SK-N-MC (cell line): ENCODE measurements at places on chromosomes 3 and 15.

DNA sequence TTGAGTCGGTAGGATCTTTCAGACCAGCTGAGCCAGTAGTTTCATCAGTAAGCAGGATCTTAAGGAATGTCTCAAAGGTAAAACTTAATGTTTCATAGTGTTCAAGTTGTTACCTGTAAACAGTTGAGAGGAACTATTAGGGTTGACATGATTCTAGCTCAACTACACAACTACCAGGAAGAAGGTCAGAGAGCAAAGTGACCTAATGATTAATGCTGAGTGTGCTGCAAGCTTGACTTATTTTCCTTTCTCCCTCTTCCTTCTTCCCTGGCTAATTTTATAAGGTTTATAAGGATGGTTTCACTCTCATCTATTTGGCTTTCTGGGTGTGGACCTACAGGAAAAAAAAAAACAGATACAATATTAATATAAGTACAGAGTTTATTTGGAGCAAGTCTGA lies 30.2 kb upstream of the LHFPL4 start:
- no peak for DNase-seq

DNA sequence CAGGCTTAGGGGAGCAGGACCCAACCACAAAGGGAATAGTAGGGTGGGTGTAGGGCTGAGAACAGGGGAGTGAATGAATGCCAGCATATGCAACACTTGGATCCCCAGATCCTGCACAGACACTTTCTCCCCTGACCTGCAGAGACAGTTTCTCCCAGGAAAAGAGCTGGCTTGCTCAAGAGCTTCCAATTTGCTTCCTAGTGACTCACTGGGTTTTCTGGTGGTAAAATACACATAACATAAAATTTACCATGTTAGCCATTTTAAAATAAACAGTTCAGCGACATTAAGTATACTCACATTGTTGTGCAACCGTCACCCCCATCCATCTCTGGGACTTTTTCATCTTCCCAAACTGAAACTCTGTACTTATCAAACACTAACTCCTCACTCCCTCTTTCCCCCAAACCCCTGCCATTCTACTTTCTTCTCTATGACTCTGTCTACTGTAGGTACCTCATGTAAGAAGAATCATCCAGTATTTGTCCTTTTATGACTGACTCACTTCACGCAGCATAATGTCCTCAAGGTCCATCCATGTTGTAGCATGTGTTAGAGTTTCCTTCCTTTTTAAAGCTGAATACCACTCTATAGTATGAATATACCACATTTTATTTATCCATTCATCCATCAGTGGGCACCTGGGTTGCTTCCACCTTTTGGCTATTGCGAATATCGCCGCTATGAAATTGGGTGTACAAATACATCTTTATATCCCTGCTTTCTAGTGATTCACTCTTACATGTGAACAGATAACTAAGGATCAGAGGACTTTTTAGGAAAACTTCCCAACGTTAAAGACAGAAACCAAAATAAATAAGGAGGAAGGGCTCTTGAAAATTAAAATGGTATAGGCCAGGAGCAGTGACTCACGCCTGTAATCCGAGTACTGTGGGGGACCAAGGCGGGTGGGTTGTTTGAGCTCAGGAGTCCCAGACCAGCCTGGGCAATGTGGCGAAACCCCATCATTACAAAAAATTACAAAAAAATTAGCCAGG lies 95.6 kb upstream of the TJP1 start:
- DNase-seq: no peak

DNA sequence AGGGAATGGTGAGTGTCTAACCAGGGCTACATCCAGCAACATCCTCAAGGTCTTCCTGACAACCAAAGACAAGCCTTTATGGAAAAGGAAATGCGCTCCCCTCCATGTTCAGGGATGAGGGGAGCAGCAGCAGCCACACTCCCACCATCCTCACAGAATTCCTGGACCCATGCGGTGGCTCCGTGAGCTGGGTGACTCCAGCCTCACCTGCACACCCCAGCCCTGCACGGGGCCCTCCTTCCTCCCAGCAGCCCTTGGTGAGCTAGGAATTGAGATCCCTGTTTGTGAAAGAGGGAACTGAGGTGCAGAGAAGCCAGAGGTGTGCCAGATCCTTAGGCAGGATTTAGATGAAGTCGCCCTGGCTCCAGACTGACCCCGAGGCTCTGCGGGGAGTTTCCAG lies 52.3 kb downstream of the GRIP2 start:
- DNase-seq: no peak

DNA sequence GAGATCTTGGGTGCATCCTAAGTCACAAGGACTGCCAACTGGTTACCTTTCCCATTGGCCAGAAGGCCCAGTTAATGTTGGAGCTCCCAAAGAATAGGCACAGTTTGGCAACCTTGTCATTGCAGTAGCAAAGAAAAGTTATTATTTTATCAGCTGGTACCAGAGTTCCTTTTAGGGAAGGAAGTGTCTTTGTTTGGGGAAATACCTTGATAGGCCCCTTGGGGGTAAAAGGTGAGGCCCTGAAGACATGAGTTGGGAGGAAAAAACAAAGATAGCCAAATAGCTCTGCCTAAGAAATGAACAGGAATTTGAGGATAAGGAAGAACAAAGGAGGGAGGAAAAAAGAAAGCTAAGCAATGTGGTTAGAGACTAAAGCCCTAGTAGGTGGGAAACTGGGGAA lies 85.8 kb downstream of the ANP32A start:
- DNase-seq: no peak

- DNase-seq: no peak
These were observed 11.4 kb downstream of the CDIN1 start for GRCh38 chr15:36590838-36591237.

DNA sequence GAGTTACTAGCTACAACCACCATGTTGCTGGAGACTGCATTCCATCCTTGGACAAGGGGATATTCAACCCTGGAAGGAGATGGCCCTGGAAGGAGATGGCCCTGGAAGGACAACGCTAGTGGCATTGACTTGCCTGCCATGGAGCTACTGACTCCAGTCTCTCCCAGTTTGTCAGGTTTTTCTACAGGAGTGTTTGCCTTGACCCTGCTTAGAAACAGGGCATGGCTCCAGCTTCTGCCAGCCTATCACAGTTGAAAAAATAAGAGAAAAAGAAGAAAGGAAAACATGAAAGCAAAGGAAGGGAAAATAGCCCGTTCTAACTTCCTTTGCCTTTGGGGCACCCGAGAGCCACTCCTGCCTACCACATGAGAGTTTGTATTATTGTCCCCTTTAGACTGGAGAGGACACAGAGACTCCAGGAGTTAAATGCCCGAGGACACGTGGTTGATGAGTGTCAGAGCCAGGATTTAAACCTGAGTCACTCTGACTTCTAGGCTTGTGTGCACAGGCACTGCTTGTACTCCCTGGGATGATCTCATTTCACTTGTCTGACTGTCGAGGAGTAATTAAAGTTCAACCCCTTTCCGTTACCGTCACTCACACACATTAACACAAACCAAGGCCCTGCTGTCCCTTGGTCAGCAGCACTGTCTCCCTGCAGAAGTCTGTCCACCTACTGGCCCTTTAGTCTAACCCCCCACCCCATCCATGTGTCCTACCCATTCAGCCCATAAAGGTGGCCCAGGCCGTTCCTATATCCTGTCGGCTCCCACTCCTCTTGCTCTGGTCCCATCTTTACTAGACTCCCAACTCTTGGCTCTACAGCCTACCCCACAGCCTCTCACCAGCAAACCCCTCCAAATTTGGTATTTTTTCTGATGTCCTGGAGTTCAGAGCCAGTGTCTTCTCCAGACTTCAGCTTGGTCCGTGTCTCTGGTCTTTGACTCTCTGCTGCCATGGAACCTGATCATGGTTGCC lies 46.1 kb downstream of the C2CD4A start:
- DNase-seq: no peak

GRCh38 chr15:66603301-66604179 lies 37.7 kb upstream of the LCTL start:
- no peak for DNase-seq
